ENCODE measurements at places on chromosomes 2 and 18.

DNA sequence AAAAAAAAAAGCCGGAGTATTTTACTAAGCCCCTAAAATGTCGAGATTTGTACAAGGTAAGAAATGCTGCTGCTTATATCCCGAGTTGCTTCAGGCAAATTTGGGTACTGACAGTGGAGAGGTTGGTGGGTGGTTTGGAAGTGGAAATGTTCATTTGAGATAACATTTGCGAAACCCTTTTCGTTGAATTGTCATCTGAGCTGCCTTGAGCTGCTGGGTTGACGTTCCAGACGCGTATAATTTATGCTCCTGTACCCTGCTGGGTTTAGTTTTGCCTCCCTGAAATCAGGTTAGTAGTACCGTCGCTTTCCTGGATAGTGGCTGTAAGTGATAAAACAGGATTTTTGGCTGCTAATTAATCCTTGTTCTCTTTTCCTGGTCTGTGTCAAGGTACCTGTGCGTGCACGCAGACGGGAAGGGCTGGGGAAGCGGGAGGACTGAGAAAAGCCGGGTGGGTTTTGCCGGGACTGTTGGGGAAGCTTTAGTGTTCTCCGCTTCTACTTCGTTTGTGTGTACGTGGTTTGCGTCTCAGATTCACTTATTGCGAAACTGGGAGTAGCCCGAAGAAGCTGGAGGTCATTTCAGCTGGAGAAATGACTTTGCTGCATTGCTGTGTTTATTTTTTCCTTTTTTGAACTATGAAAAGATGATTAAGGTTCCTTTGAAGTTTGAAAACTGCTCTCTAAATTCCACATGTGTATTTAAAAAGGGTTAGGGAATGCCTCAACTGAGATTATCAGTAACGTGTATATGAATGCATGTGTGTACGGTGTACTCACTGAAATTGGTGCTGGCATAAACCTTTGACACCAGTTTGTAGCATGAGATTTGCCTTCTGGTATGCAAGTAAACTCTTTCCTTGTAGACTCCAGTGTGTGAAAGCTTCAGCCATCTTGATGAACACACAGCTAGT lies 709 bp downstream of the UGP2 start:
- DNase-seq = peak; percentile 74

- DNase-seq = no peak
Observed at GRCh38 chr2:26740890-26741302, 23.2 kb upstream of the SLC35F6 start.

DNA sequence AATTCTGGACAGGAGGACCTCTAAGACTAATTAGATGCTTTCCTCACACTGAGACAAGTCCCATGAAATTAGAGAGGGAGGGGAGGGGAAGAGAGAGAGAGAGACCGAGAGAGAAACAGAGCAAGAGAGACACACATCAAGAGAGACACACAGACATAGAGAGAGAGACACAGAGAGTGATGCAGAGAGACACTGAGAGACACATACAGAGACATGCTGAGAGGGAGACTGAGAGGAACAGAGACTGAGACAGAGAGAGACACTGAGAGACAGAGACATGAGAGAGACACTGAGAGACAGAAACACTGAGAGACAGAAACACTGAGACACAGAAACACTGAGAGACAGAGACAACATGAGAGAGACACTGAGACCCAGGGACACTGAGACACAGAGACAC lies 250.8 kb downstream of the TNS1 start:
- no peak for DNase-seq

GRCh38 chr2:204255526-204255925 lies 289.7 kb upstream of the PARD3B start:
- DNase-seq = no peak

DNA sequence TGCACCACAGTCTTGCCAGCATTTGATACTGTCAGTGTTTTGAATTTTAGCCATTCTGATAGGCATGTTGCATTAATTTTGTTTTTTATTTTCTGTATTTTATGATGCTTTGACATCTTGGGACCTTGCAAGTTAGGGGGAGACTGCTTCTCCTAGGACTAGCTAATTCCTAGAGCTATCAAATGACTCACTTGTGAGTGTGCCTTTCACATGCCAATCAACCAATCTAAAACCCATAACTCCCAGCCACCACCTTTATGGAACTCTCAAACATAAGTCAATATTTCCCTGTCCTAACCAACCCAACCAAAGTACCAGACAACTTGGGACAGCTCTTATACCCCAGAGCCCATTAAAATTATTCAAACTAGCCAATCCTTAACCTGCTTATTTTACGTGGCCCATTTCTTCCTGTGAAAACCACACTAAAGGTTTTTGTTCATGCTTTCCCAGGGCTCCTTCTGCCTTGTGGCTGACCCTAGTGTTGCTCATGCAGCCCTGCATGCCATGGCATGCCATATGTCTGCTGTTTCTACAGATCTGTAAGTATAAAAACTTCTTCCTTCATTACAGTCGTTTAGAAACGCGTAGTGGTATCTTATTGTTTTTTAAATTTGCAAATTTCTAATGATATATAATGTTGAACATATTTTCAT lies 230.1 kb downstream of the GPD2 start:
- DNase-seq = no peak

DNA sequence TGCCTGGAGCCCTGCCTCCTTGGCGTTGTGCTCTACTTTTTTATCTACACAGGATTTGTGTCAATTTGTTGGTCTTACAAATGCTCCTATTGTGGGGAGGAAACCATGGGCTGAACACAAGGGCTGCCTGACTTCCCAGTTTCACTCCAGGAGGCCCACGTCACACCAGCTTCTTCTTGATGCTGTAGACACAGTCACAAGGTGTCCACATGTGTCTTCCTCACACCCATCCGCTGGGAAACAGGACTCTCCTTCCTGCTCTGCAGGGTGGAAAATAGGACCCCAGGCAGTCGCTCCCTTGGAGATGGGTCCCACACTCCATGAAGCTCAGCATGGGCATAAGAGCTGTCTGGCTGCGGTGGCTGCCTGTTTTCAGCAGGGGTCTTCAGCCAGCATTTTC lies 468.2 kb downstream of the EPHA4 start:
- DNase-seq = no peak

GRCh38 chr18:32735781-32736180 lies 37.0 kb downstream of the KLHL14 start:
- no peak for DNase-seq

DNA sequence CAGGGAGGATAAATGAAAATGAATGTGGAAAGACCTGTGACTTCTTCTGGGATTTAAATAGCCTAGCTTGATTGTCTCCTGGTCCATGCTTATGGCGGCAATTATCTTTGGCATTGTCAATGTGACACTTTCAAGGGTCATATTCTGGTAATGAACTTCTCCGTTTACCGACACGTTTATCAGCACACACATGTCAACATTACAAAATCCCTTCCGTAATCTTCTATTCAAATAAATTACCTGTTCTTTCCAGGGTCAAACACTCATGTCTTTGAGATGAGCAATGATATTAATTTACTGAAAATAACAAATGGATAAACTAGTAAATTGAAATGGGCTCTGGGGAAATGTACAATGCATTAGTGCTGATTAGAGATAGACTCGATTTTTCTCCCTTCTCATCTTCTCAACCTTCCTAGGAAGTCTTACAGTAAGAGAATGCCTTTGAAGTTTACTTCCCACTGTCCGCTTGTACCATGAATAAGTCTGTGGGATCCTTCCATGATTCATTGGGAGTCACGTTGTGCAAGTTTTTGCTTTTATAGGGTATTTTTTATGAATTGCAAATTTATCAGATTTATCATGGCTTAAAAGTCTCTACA lies 646.3 kb upstream of the LRATD1 start:
- DNase-seq = no peak

DNA sequence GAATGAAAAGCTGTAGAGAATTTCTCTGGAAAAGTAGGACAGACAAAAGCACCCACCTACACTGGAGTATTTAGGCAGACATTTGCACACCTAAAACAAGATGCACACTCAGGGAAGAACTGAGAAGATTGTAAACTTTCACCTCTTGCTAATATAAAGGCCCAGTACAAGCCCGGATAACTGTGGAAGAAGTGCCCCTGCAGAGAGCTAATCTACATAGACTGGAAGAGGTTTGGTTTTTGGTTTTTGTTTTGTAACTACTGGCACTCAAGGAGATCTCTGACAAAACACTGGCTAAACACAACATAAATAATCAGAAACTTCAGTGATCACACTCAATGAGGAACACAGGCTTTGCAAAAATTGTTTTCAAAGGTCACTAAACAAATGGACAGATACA lies 782.2 kb upstream of the SLC8A1 start:
- DNase-seq = no peak

DNA sequence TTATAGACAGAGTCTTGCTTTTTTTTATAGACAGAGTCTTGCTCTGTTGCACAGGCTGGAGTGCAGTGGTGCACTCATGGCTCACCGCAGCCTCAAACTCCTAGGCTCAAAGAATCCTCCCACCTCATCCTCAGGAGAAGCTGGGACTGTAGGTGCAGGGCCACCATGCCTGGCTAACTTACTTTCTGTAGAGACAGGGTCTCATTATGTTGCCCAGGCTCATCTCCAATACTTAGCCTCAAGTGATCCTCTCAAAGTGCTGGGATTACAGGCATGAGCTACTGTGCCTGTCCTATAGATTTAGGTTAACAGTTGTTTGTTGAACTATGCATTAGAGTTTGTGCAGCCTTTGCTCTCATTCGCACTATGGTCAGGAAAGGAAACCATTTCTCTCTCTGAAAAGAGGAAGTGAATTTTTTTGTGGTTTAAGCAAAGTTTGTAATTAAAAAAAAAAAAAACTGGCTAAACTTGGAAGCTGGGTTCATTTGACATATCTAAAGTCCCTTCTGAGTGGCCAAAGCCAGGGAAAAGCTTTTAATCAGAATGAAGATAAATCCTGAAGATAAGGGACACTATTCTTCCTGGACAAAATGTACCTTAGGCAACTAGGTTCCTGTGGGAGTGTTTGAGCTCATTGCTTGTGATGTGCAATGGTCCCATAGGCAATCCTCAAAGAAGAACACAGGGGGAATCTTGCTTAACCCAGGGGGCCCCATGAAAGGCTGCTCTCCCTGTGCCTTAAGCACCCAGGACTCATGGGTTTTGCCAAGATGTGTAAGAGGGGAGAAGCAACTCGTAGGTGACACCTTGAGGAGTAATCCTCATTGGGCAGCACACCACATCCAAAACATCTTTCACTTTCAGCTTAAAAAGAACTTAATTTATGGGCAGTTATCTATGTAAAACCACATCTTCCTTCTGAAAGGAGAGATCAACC lies 201.7 kb downstream of the MREG start:
- no peak for DNase-seq

DNA sequence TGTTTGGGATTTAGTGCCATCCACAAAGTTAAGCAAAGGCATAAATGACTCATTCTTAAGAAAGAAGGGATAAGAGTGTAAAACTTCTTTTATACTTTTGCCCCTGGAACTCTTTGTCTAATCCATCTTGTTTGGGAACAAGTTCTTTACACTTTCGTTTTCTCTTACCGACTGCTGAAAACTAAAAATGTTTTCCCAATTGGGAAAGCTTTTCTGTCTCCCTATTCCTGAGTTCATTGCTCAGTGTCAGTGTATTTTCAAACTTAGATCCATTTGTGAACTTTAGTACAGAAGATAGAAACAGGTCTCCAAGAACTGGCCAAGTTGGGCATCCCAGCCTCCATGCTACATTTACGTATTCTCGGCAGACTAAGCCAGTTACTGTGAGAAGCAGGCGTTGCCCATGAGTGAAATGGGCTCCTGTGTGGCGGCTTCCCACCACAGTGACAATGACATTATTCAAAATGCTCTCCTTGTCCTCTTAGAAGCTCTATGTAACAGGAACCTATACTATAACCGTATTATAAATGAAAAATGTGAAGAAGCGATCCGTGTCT lies 51.7 kb downstream of the TGOLN2 start:
- DNase-seq = no peak

GRCh38 chr2:209534228-209534627 lies 110.4 kb downstream of the MAP2 start:
- DNase-seq = no peak

DNA sequence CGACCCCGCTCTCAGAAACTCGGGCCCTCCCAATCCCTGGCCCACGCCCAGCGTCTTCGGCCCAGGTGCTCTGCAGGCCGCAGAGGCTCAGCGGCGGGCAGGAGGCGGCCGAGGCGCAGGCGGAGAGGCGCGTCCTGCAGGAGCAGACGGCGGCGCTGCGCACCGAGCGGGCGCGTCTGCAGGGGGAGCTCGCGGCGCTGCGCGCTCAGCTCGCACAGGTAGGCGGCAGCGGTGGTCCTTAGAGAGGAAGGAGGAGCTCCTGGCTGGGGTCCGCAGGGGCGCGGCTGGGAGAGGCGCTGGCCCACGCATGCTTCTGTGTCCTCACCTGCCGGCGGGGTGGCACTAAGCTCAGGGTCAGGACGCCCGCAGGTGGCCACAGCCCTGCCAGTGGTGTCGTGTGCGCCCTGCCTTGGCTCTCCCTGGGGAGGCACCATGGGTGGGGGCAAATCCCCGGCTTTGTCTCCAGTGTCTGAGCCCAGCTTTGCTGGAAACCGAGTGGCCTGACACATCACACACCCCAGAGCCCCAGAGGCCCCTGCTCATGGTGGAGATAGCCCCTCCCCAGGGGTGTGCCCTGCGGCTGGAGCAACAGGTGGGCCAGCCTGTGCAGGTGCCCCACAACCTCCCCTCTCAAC lies 14.9 kb upstream of the SNED1 start:
- no peak for DNase-seq

GRCh38 chr18:28736223-28736622 lies 559.3 kb upstream of the CDH2 start:
- no peak for DNase-seq

GRCh38 chr2:47309952-47310800 lies 92.8 kb upstream of the MSH2 start:
- DNase-seq = peak; percentile 77

DNA sequence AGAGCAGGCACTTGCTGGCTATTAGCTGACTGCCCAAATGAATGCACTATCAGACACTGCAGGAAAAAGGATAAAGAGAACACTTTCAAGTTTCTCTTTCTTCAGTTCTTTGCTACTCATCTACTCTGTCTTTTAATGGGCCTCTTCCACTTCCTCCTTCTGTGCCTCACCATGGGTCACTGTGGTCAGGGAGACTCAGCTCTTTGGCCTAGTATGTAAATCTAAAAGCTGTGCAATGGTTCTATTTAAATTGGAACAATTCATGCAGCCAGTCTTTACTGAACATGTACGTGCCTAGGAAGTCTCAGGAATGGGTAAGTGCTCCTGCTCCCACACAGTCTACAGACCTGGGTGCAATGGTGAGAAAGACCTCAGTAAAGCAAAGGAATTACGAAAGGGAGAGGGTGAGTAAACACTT lies 79.1 kb upstream of the DNMT3A start:
- DNase-seq = no peak

DNA sequence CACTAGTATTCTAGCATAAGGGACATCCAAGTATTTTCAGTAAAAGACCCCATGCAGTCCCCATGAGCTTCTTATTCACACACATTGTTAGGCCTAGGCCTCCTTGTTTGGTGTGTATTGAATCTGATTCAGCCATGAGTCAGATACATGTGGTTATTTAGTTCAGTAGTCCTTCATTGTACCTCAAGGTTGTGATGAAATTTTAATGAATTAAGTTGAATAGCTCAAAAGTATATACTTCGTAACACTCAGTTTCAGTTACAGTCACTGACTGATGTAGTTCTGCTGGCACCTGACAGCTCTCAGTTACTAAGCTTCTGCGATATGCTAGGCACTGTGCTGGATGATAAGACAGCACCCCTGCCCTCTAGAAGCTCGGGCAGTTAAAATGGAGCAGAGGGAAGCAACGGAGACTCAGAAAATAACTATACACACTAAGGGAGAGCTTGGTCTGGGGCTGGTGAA lies 86.4 kb downstream of the XRCC5 start:
- no peak for DNase-seq
